ENCODE measurements at places on chromosomes 5 and 9. TPM values are rescaled to one million over a fixed set of nuclear protein-coding genes. Genes with fewer than 3 reads are reported as not detected.

Gene CNTNAP3B
- 51.5 TPM for total RNA-seq

Gene GABRA6
- total RNA-seq = not detected

Gene UNC5A
- total RNA-seq = 18.5 TPM

Gene KCNMB1
- not detected for total RNA-seq

Gene ADAM19
- 68.7 TPM for total RNA-seq

Gene WDR41
- total RNA-seq = 39.5 TPM

Gene LRRC19
- total RNA-seq = not detected

Gene SAXO1
- total RNA-seq = not detected

Gene NAIP
- 4.6 TPM for total RNA-seq

Gene DMRT2
- not detected for total RNA-seq

Gene QRFP
- not detected for total RNA-seq

Gene SLC34A3
- total RNA-seq = not detected

Gene SIT1
- total RNA-seq = not detected

Gene IRX1
- total RNA-seq = 0.06 TPM

Gene OCLN
- total RNA-seq = 7.4 TPM

Gene ANKS6
- total RNA-seq = 17.6 TPM

Gene MPDZ
- 40.9 TPM for total RNA-seq

Gene HACD4
- 2.8 TPM for total RNA-seq

Gene CDKN2B-AS1
- 2.9 TPM for total RNA-seq

Gene CDC42SE2
- 19.1 TPM for total RNA-seq

Gene RAB3C
- total RNA-seq = 4.2 TPM

Gene GAS1
- total RNA-seq = 2.3 TPM

Gene FGFR4
- 6.2 TPM for total RNA-seq

Gene DENND4C
- total RNA-seq = 53.7 TPM

Gene C5orf52
- not detected for total RNA-seq

Gene LEAP2
- total RNA-seq = 0.76 TPM

Gene NR6A1
- total RNA-seq = 1.3 TPM

Gene PCDHGA8
- 2.3 TPM for total RNA-seq

Gene SUB1
- total RNA-seq = 228 TPM

Gene AK3
- 63.6 TPM for total RNA-seq

Gene CCDC171
- 0.58 TPM for total RNA-seq

Gene FOXI1
- total RNA-seq = not detected

Gene ZNF454
- 1.3 TPM for total RNA-seq

Gene AHRR
- 32.1 TPM for total RNA-seq

Gene LCN12
- total RNA-seq = not detected

Gene C5orf58
- total RNA-seq = not detected

Gene OR1Q1
- total RNA-seq = not detected

Gene ABO
- total RNA-seq = 0.05 TPM

Gene PCDHAC1
- total RNA-seq = 0.06 TPM

Gene SHISAL2B
- total RNA-seq = not detected

Gene CCDC180
- 3.4 TPM for total RNA-seq

Gene NOTCH1
- 284 TPM for total RNA-seq

Gene ORM2
- total RNA-seq = not detected

Gene GRPEL2
- total RNA-seq = 51.3 TPM

Gene MCCC2
- 30.8 TPM for total RNA-seq

Gene OR13D1
- not detected for total RNA-seq

Gene SLC34A1
- total RNA-seq = not detected

Gene FAXDC2
- 7.8 TPM for total RNA-seq

Gene ADAMTS16
- 0.53 TPM for total RNA-seq

Gene AJM1
- 1.6 TPM for total RNA-seq

Gene TEX48
- total RNA-seq = not detected

Gene PLCXD3
- total RNA-seq = not detected

Gene IL31RA
- total RNA-seq = 3.5 TPM

Gene EGFLAM
- 1.2 TPM for total RNA-seq

All from glomerular endothelial cell (primary cell).